ENCODE measurements at places on chromosomes 4 and X.
A peak's percentile ranks its signal among the peaks of the same experiment; 100 is the strongest.

DNA sequence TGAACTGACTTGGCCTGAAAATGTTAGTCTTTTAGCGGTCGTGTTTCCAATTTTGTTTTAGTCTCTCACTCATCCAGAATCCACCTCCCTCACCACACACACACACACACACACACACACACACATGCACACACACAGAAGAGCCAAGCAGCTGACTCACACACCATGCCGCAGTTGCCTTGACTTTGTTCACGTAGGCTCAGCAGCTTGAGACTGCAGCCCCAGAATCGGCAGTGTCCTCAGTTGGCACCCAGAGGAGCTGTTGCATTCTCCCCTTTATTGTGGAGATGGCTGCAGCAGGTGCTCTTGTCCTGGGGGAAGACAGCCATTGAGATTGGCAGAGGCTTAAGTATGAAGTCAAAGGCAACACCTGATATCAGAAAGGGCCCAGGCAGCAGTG is 20.9 kb upstream of the XPNPEP2 start:
- DNase-seq: peak; percentile 52

DNA sequence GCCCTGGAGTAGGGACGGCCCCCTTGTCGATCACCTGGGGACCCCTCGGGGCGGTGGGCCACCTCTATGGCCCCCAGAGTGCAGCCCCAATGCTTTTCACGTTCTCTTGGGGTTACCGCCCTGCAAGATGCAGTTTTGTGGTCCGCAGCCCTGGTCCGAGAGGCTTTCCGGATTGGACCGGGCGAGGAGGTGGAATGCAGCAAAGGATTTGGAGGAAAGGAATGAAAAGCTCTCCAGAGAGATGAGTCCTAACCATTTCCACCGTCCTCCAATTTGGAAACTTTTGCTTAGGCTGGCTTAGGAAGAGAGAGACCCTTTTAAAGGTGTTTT is 601 bp downstream of the SLC25A43 start:
- DNase-seq: no peak

DNA sequence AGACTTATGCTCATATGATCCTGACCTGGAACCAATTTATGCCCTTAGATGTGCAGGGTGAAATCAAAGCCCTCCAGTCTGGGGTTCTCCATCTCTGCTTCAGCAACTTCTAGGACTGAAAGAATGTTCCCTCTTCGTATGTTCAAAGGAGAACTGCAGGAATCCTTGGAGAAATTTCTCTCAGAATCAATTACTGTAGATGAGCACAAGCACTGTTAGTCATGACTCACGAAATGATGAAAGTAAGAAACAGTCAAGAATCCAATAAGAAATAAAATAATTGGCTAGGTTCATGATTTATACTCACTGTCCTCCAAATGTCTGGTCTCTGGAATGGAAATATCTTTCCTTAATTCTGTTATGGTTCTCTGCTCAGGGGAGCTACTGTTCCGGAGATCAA is 348.2 kb downstream of the PDGFC start:
- no peak for DNase-seq

DNA sequence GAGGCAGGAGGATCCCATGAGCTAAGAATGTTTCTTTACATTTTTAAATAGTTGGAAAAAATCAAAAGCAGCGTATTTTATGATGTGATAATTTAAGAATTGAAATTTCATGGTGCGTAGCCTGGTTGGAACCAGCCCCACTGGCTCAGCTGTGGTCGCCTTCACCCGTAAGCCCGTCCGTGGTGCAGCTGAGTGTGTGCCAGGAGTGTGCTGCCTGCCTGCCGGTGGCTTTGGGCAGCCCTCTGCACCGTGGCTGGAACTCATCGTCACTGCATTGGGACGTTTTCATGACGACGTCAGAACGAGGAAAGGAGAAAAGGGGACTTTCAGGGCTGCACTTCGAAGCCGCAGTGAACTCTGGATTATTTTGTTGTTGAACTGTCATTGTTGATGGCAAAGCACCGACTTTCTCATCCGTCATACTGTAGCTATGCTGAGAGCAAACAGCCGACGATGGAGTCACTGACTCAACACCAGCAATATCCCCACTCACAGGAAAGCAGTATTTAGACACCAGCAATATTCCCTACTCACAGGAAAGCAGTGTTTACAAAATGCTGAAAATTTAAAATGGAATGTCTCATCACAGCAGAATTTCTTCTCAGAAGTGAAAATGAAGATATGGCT is 35.1 kb downstream of the PCGF3 start:
- peak; percentile 16 for DNase-seq

DNA sequence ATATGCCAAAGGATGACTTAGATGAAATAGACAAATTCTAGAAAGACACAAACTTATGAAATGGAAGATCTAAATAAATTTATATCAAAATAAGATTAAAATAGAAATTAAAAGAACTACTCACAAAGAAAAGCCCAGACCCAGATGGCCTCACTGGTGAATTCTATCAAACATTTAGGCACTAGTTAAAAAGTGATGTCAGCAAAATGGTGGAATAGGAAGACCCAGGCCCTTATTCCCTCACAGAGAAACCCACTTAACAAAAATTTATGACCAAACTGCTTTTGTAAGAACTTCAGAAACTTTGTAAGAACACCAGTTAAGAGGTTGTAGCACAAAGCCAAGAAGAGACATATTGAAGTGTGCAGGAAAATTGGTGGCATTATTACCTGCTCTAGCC is 129.5 kb downstream of the GATB start:
- no peak for DNase-seq

DNA sequence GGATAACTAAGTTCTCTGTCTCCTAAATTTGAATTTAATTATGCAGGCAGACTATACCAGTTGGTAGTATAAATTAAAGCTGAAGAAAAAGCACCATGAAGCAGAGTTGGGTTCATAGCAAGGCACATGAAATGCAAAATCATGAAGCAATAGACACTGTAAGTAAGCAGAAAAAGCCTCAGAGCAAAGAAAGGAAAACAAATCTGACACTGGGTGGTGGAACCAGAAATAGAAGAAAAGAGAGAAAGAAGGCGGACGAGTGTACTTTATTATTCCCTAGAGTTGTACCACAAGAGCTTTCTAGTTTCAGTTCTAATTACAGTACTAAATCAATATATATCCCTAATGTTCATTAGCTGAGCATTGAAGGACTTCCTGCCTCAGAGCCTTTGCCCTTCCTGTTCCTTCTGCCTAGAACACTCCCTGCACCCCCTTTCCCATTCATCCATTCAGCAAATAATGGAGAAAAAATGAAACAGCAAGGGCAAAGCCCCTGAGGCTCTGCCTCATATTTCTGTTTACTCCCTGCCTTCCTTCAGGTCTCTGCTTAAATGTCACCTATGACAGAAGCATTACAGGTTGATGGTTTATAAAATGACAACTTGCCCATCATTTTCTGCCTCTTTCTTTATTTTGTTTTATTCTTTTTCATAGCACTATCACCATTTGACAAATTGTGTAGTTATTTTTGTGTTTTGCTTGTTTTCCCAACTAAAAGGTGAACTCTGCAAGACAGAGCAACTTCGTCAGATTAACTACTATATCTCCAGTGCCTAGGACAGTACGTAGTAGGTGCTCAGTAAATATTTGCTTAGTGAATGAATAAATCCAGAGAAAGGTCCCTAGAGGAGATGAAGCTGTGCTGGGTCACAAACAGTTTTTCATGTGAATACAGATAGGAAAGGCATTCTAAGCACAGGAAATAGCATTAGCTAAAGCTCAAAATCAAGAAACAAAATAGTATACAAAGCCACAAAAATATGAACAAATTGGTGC is 154.0 kb upstream of the RASGEF1B start:
- no peak for DNase-seq

GRCh38 chr4:152825336-152825735 is 45.6 kb downstream of the ARFIP1 start:
- DNase-seq: no peak

GRCh38 chrX:70998411-70999027 is 67.6 kb upstream of the SLC7A3 start:
- no peak for DNase-seq

GRCh38 chr4:15303052-15303641 is 124.7 kb upstream of the C1QTNF7 start:
- peak; percentile 87 for DNase-seq

DNA sequence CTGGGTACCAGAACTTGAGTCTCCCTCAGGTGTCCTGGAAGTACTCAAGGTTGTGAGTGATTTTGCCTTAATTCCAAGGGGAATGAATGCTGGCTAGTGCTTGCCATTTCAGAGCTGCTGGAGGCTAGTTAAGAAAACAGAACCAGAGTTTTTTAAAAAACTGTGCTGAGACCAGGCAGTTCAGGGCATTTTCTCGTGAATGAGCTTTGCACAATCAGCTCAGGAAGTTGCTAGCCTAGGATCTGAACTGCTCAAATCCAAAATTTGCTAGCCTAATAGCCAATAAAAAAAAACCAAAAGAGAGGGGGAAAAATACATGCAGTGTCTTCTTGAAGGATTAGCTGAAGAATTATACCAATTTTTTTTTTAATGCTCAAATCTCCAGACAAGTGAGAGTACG is 292.7 kb downstream of the FBXW7 start:
- no peak for DNase-seq

DNA sequence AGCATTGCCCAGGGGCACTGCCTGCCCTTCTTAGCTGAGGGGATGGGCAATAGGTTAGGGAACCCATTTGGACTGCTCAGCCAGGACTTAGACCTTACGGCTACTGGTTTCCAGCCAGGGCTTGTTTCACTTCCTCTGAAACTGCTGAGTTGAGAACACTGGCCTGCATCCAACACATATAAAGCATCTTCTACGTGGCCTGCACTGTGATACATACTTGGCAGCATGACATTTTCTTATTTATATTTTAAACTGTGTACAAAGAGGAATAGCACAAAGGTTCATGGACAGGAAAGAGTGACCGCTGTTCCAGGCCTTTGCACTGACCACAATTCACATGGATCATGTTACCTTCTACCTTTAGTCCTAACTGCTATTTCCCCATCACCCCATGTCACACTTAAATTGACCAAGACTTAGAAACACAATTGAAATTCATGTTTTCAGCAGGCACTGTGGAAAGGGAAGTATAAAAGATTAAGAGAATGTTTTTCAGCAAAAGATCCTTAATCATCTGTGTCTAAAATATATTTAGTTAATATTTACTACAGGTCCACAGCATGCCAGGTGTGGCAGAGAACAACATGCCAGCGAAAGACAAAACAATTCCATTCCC is 43.7 kb downstream of the NLGN4X start:
- DNase-seq: no peak

GRCh38 chrX:46865281-46865680 is 28.4 kb downstream of the RP2 start:
- DNase-seq: no peak

DNA sequence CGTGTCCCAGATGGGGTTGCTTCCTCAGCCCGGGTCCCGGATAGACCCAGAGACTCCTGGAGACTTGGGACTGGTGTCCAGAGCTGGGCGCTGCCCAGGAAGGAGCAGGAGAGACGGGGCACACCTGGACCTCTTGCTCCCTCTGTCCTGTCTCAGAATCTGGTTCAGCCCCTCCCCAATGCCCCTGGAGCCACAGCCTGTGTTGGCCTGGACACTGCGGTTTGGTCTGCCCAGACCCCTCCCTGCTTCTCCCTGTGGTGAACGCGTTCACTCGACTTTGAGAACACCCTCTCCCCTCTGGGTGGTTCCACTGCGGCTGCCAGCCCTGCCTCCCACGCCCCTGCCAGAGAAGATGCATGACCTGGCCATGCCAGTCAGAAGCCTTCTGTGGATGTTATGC is 111.1 kb downstream of the HMX1 start:
- no peak for DNase-seq

DNA sequence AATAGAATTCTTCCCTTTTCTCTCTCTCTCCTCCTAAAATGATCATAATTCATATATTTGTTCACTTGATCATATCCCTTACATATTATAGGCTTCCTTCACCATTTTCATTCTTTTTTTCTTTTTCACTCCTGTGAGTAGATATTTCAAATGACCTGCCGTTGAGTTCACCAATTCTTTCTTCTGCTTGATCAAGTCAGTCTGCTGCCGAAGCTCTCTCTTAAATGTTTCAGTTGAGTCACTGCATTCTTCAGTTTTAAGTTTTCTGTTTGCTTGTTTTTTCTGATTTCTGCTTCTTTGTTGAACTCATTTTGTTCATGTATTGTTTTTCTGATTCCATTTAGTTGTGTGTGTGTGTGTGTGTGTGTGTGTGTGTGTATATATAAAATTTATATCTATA is 354.3 kb downstream of the GPAT3 start:
- DNase-seq: no peak

GRCh38 chrX:10039821-10040793 is 72.9 kb downstream of the CLDN34 start:
- DNase-seq: no peak

- no peak for DNase-seq
These were observed 14.6 kb upstream of the MPP1 start for GRCh38 chrX:154819771-154820341.

GRCh38 chrX:48531358-48531959 is 8.1 kb upstream of the TBC1D25 start:
- DNase-seq: no peak

GRCh38 chr4:14650127-14650526 is 352.2 kb upstream of the CPEB2 start:
- DNase-seq: no peak

GRCh38 chr4:111883557-111883999 is 261.7 kb upstream of the FAM241A start:
- DNase-seq: no peak

DNA sequence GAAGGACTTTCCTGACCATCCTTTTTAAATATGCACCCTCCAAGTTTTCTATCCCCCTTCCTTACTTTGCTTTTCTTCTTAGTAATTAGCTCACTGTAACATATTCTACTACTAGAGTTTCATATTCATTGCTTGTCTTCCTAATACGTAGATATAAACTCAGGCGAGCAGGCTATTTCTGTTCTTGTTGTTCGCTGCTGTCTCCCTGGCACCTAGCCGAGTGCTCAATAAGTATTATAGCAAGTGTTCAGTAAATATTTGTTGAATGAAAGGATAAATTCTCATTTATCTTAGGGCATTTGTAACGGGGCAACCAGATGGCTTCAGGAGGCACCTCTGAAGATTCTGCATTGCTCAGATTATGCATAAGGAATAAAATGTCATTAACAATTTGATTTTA is 6.8 kb upstream of the RHOH start:
- no peak for DNase-seq

DNA sequence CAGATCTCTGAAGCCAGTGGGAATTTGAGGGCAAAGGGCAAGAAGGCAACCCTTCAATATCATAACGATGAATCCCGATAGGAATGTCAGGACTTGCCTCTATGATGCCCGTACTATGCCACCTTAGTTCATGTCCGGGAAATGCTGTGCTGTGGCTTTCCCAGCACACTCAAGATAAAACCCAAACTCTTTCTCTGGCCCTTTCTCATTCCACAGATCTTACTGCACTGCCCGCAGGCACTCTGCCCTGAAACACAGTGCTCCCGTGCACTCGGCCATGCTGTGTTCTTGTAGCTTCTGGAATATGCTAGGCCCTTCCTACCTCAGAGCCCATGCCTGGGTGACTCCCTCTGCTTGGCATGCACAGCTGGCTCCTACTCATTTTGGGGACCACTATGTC is 26.3 kb downstream of the SORCS2 start:
- DNase-seq: no peak
